GM04503 (cell line): ENCODE measurements at places on chromosomes 1 and 21.

DNA sequence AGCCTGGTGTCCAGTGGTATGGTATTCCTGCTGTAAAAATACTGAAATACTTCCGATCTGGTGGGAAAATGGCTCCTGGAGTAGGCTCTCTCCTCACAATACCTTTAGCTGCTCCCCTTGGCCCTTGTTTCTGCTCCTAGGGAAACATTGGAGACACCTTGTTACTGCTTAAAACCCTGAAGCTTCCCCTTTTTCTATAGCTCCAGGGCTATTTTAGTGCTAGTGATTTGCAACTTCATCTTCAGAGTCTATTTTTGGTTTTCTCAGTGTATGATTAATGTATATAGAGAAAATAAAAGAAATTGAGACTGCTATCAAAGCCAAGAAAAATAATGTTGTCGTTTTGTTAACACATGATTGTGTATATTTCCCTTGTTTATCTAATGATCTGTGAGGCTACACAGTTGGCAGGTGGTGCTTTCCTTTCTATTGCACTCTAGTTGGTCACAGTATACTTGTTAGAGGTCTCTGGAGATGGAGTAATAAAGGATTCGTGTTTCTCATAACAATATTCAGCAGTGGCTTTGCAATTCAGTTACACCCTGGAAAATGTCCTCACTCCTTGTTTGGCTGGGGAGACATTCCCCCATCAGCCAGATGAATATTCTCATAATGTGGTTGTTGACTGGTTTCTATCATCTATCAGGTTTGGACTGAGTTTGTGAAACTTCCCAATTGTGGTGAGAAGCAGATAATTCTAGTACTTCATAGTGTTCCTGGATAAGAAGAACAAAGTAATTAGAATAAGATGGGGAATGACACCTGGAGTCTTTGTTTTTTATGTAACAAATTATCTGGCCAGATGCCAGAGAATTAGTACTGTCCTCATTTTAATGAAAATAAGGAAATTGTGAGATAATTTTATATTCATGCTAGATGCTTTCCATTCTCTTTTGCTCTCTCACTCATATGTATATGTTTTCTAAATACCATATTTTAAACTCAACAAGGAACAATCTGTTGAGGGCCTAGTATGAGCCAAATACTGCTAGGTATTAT is 44.8 kb upstream of the CACYBP start:
- DNase-seq = no peak

DNA sequence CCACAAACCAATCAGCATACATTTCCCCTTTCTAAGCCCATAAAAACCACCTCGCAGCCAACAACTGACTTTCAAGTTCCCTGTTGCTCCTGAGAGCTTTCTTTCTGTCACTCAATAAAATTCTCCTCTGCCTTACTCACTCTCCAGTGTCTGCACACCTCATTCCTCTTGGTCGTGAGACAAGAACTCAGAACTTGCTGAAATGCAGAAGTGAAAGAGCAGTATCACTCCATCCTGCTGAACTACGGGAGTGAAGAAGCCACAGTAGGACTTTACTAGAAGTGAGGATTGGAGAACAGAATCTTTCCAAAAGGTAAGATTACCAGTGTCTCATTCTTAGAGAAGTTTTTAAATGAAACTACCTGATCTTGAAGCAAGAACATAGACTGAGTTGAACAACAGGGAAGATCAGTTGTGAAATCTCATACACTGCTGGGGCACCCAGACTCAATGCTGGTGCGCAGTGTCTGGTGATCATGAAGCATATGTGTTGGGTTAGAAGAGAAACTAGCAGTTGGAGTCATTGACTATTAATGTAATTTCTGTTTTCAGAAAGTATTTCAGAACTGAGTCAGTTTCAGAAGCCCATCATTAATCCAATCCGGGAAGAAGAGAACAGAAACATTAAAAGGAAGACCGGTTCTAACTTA is 726.9 kb upstream of the TMPRSS15 start:
- no peak for DNase-seq

- DNase-seq = peak; percentile 29
Observed at GRCh38 chr1:209692745-209693504, 11.7 kb upstream of the HSD11B1 start.

GRCh38 chr1:30283199-30283962 is 440.0 kb downstream of the MATN1 start:
- DNase-seq = no peak

- no peak for DNase-seq
Observed at GRCh38 chr21:31195334-31196015, 148.6 kb downstream of the TIAM1 start.

DNA sequence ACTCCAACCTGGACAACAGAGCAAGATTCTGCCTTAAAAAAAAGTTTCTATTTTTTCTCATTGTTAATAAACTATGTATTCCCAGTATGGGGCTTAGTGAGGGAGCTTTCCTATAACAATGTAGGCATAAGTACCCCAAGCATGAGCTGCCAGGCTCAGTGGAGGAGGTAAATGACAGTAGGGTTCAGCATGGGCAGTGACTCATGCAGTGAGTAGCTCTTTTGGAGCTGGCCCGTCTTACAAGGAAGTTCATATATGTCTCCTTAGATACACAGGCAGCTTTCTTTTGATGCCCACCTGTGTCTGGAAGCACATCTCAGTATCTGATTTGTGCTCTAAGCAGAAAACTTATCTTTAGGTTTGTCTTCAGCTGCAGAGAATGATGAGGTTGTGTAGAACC is 57.9 kb downstream of the ZNF678 start:
- no peak for DNase-seq
